NCI-H446 (cell line): ENCODE measurements at places on chromosomes 3 and 15.

- no peak for DNase-seq
Observed at GRCh38 chr3:156792945-156793344, 33.2 kb upstream of the LEKR1 start.

DNA sequence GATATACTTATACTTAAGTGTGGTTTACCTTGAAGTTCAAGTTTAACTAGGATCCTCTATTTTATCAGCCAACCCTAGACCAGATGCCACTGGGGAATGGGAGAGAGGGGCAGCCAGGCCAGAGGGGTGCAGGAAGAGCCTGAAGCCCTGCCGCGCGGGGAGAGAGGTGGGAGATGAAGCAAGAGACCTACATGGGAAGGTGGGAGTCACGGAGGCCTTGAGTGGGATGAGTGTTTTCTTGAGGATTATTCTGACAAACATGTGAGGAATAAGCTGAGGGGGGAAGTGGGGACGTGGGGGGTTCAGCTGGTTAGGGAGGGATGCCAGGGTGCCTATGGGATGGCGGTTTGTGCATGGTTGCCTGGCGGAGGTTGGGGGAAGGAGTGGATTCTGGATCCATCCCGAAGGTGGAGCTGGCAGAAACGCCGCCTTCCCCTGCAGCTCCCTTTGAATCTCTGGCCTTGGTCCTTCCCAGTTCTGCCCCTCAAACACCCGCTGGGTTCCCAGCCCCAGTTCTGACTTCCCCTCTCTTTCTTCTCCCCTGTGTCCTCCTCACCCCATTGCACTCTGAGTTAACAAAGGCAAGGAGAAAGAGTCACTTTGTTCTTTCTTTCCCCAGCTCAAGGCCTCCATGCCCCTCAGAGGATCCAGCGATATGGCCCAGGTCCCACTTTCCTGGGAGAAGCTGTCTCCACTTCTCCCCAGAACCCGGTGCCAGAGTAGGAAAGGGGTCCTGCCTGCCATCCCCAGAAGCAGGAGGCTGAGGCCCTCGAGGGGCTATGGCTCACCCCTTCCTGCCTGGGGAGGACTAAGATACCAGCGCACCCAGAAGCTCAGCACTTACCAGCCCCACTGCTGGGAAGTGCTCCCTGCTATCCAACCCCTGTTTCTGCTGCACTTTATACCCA is 274.2 kb downstream of the UACA start:
- no peak for DNase-seq

DNA sequence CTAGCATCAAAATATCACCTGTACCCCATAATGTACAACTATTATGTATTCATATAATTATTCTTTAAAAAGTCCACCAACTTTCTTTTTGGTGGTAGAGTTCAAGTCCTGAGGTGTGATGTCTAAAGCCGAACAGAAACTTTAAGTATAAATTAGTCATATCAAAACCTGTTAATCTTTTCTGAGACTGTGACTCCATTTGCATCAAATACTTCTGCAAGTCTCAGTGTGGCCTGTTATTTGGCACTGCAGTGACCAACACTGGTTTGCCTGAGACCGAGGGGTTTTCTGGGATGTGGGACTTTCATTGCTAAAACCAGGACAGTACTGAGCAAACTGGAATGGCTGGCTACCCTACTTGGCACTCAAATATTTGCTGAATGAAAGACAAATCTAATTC is 7.3 kb downstream of the NGLY1 start:
- DNase-seq, result no peak

- no peak for DNase-seq
Observed at GRCh38 chr3:140629357-140630137, 48.3 kb upstream of the TRIM42 start.

DNA sequence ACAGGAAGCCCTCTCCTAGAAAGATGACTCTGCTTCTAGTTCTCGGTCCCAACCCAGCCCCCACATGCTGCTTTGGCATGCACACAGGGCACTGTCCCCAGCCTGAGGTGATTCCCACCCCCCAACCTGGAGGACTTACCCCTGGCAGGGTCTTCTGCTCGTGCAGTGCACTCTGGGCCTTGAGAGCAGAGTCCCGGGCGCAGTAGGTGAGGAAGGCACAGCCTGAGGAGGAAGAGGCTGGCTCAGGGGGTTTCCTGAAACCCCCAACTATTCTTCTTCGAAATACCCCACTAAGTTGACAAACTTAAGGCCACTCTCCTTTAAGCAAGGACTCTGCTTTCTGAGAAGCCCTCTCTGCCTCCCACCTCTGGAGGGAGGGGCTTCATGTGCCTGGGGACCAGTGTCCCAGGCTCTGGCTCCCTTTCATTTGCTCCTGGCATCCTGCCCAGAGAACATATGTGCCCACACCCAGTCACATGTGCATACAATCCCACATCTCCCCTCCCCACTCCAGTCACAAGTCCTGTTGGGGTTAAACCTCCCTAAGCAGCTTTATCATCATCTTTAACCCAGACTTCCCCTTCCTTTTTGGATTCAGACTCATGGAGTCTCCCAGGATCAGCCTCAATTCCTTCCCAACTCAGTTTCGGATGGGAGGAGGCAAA is 4.1 kb downstream of the CELF6 start:
- DNase-seq, result peak; percentile 75

DNA sequence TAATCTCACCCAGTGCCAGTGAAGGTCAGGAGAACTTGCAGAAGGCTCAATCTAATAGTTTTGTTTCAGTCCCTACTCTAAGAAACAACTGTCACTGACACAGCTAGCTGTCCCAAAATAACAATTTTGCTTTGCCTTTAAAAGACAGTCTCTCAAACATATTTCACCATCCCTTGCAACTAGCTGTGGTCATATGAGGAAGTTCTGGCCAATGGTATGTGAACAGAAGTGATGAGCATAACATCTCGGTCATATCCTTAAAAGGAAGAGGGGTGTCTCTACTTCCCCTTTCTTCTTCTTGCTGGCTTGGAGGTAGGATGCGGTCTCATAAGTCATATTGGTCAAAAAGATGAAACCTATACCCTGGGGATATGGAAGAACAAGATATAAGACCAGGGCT is 198.1 kb downstream of the NEK10 start:
- DNase-seq, result no peak

DNA sequence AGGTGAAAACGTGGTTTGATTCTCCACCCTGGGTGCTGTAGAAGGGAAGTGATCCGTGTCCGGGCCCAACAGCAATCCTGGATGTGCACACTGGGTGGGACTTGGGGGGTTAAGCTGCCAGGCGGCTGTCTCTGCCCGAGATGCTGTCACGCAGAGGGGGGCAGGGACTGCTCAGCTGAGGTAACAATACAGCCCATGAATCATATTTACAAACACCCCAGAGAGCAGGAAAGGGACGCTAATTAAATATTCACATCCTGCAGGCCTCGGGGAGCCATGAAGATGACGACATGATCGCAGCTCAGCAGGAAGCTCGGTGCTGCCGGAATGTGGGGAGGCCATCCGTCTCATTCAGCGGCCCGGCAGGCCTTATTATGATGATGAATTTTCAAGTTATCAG is 17.9 kb upstream of the CRABP1 start:
- DNase-seq, result no peak

DNA sequence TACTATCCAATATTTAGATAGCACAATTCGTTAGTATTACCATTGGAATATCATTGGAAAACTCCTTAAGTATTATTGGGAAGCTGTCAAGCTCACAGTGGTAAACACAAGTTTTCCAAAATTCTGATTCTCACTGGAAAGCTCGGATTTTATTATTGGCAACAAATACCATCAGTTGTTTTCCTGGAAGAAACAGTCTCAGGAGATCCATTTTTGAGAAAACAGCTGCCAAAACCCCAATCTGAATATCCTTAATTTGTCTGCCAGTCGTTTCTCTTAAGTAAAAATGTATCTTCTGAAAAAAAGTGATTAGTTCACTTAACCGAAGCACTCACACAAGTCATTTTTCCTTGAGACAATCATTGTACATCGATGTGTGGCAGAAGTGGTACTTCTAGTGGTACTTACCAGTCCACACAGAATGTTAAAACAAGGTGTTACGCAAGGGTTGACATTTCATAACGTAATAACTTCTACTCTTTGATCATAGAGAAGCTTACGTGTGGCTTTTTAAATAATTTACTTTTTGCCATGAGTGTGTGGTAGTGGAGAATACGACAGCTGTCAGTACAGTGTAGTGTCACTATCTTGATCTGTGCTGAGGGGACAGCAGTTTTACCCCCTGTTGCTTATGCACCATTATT is 74.9 kb downstream of the FAM43A start:
- no peak for DNase-seq

GRCh38 chr3:159843840-159844730 is 144.6 kb upstream of the IL12A start:
- DNase-seq, result peak; percentile 51

DNA sequence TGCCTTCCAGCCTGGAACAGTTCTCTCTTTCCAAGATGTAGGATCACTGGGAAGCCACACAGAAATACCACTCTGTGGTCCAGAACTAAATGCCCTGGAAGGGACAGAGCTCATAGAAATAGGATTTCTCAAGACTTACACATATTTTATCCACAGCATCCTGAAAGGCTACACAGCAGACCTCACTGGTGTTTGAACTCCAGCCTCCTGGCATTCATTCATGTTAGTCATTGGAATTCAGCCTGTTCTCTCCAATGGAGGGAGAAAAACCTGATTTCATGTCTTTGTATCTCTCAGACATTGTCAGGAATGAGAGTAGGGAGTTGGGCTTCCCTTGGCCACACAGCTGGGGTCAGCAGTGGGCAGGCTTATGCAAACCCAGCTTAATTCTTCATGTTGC is 121.1 kb upstream of the PPP2R3A start:
- no peak for DNase-seq

DNA sequence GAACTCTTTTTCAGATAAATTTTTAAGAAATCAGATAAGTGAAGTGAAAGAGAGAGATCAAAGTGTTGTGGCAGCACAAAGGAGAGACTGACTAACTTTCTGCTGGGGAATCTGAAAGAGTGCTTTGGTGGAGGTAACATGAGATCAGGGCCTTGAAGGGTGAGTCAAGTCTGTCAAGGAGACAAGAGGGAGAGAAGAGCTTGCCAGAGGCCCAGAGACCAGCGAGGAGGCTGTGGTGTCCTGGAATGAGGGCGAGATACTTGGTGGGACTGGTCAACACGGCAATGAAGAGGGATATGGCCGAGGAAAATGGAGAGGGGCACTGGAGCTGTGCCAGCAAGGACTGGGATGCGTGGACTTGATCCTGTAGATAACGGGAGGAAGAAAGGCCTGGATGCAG is 4.6 kb downstream of the TADA3 start:
- DNase-seq, result no peak

GRCh38 chr3:71581457-71582035 is 2.0 kb downstream of the FOXP1 start:
- no peak for DNase-seq

GRCh38 chr3:181724192-181724965 is 12.7 kb downstream of the SOX2 start:
- no peak for DNase-seq

- no peak for DNase-seq
Observed at GRCh38 chr15:89115547-89115946, 27.3 kb downstream of the ABHD2 start.

GRCh38 chr3:42557854-42558253 is 23.9 kb downstream of the SEC22C start:
- DNase-seq, result no peak

- no peak for DNase-seq
Observed at GRCh38 chr15:100731267-100732152, 129.1 kb downstream of the ASB7 start.

DNA sequence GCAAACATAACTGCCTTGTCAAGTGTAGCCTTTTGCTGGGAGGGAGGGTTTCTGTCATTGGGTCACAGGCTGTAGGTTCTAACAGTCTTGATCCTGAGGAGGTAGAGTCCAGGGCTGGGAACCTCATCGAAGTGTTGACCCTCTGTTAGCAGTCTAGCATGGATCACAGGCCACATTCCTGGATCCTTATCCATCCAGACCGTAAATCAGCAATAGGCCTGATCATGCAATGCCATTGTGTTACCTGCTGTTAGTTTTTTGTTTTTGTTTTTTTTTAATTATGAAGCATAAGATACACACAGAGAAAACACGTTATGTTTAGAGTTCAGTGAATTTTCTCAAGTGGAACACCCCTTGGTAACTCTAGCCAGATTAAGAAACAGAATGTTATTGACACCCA is 282.0 kb upstream of the TPM1 start:
- no peak for DNase-seq

- no peak for DNase-seq
Observed at GRCh38 chr3:58419780-58420507, 13.7 kb downstream of the PDHB start.

- peak; percentile 53 for DNase-seq
Observed at GRCh38 chr3:73148682-73149081, 87.2 kb downstream of the EBLN2 start.

- DNase-seq, result no peak
Observed at GRCh38 chr3:72675243-72675642, 173.0 kb downstream of the SHQ1 start.

GRCh38 chr3:4322635-4323034 is 19.5 kb downstream of the SETMAR start:
- DNase-seq, result peak; percentile 19

- DNase-seq, result peak; percentile 57
Observed at GRCh38 chr3:30078736-30079135, 527.7 kb upstream of the TGFBR2 start.

DNA sequence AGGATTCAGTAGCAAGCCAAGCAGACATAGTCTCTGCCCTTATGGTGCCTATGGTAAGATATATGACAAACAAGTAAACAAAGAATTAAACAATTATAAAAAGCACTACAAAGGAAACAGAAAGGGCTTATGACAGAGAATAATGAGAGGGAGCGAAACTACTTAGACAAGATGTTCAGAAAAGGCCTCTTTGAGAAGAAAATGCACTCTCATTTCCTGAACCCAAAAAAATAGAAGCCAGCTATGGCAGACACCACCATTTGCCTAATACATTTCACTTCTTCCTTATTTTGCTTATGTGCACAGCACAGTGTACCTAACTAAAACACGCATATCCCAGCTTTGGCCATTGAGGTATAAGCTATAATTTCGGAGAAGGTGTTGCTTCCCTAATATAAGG is 465.5 kb upstream of the PPP2R3A start:
- DNase-seq, result no peak

GRCh38 chr15:91885714-91886270 is 32.3 kb downstream of the SLCO3A1 start:
- DNase-seq, result no peak

DNA sequence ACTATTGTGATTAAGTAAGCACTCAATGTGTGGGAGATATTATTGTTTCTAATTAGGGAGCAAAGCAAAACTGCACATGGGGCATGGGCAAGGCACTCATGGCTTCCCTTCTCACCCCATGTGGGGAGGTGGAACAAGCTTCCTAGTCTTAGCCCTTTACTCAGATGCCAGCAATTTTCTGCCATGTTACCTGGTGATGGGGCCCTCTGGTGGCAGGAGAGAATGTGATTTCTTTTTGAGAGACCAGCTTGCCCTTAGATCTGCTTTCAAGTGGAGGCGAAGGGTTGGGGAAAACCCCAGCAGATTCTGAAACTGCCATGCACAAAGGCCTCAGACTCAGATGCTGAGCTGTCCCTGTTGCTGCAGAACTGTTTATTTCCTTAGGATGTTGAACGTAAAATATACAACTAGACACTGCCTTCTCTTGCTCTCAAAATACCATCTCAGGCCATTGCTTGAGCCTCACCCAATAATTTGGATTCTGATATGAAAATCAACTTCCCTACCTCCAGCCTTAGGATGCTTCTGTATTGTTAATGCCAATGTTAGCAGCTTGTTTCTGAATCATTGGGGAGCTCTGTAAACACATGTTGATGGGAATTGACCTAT is 130.2 kb upstream of the TPRG1 start:
- peak; percentile 59 for DNase-seq

GRCh38 chr3:3782457-3782856 is 16.8 kb upstream of the LRRN1 start:
- no peak for DNase-seq
